Ovary (tissue), 10 donors: ENCODE measurements at places on chromosomes 7 and 10. TPM values are rescaled to one million over a fixed set of nuclear protein-coding genes. Genes with fewer than 3 reads are reported as not detected.

GRCh38 chr10:82277591-82277990 is 402.6 kb downstream of the NRG3 start:
- no peak for DNase-seq
- H3K4me1 ChIP-seq, result no peaks in the 10 kb centered on the region
- H3K27me3 ChIP-seq, result no peaks in the 10 kb centered on the region
- no peaks in the 10 kb centered on the region for H3K36me3 ChIP-seq

DNA sequence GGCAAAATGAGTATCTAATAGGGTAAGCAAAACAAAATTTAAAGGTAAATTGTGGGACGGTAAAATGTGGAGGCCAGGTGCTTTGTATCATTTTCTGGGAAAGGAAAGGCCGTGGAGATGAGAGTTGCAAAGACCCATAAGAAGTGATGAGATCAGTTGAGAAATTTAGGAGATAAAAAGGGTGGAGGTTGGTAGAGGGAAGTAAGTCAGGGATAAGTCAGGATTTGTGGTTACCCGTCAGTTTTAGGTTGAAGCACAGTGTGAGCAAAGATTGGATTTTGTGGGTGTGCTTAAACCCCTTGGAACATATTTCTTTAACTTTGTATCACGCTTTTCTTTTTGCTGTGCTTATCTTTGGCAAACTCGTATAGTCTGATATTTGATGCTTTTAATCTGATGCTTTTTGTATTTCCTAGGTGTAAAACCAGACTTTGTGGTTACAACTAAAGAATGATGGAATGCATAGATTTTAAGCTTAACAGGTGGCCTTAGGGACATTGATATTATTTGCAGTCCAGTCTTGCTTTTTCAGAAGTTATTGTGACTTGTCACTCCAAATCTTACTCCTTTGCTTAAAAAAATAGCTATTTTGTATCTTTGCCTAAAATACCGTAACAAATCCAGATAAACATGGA is 1.2 kb downstream of the BTRC start:
- peak overlapping the region; percentile 82 for H3K27ac ChIP-seq
- no peaks in the 10 kb centered on the region for H3K36me3 ChIP-seq
- peak overlapping the region; percentile 98 for H3K4me3 ChIP-seq
- DNase-seq, result no peak
- no peaks in the 10 kb centered on the region for H3K27me3 ChIP-seq
- peaks cover 9% of the 10 kb centered on the region for H3K4me1 ChIP-seq

DNA sequence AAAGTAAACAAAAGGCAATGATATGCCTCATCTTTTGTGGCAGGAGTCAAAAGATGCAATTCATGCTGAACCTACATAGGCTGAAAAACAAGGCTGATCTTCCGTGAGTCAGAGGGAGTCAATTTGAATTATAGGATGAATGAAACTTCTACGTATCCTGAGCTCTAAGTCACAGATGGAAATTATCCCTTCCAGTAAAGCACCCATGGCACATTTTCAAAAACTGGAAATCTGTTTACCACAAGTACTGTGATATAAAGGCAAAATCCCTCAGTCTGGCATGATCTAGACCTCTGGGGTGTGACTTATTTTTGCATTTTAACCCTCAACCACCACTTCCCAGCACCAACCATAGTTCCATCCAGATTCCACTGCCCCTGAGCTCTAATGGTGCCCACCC is 69.6 kb downstream of the NRG3 start:
- no peaks in the 10 kb centered on the region for H3K4me1 ChIP-seq
- H3K4me3 ChIP-seq, result no peak overlapping the region
- no peaks in the 10 kb centered on the region for H3K27me3 ChIP-seq
- no peak for DNase-seq

TYW1B gene
- 3.4 TPM for total RNA-seq

JCAD gene
- 10.4 TPM for total RNA-seq

REPIN1 gene
- total RNA-seq, result 83.7 TPM
